ENCODE measurements at places on chromosomes 7 and 10.
A peak's percentile ranks its signal among the peaks of the same experiment; 100 is the strongest.

DNA sequence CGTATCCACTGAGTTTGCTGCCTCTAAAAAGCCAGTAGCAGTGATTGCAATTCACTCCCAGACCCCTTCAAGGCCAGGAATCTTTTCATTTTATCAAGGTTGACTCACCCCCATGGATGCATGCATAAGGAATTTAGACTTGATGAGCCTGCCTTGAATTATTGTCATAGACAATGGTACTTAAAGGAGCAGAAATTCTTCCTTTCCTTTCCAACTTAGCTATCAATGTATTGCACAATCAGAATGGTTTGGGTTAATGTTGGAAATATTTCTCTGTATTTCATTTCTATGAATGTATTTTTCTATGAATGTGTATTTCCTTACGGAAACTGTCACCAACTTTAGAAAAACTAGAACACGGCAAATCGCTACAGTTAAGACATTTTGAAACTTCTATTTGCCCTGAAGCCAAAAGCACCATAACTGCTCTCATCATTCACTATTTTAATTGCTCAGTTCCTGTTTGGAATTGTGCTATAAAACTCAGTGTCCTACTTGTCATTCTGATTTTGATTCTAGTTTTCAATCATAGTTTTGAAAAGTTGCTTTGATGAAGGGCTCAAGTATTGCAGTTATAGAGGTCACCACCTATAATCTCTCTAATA, 355.7 kb upstream of the AKR1E2 start:
- no peak for DNase-seq

- no peak for DNase-seq
Measured at GRCh38 chr10:6230315-6230714, 27.6 kb downstream of the PFKFB3 start.

GRCh38 chr10:34420273-34420672, 394.8 kb downstream of the PARD3 start:
- DNase-seq = no peak

DNA sequence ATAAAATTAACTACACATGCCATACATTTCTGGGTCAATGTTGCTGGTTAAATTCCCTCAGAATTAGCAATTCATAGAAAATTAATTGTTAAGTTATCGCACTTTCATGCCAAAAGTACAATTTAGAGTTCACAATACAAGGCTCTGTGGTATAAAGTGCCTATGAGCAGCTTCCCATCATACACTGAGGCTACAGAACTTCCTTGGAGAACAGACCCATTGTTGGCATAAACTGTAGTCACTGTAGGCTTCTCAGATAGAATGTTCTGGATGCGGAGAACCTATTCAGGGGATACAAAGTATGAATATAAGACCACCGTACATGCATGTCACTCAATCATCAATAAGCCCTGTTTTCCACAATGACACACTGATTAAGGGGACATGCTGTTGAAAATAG, 9.0 kb upstream of the PON3 start:
- no peak for DNase-seq

DNA sequence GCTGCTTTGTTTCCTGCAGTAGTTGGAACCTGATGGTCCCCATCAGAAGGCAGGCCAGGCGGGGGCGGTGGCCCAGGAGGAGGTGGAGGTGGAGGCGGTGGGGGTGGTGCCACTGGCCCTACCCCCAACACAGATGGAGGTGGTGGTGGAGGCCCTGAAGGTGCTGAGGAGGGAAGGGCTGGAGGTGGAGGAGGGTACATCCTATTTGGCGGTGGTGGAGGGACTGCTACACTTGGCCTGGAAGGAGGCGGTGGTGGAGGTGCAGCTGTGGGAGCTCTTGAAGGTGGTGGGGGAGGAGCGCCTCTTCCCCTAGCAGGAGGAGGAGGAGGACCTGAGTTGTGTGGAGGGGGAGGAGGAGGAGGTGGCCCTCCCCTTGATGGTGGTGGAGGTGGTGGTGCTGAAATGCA, 36.8 kb downstream of the LMOD2 start:
- DNase-seq = no peak

DNA sequence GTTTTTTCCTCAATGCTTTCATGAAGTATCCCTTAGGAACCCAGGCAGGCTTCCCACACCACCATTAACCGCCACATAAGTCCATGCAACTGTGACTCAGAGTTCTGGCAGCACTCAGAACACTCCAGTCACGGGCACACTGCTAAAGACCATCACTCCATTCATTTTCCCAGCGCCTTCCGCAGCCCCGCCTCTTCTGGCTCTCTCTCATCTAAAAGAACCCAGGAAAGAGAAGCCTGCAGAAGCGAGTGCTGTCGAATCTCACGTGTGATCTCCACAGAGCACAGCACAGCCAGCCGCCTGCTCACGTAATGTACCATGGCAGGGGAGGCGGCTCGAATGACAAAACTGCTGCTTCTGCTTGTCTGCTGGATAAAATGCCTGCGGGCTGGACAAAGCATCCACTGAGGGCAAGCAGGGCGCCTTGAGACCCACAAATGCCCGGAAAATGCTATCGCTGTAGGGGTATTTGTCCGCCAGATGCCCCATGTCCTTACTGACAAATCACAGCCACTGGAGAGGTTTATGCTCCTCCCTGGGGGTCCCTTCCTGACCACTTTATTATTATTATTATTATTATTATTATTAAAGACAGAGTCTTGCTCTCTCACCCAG, 1.8 kb downstream of the PSMG3 start:
- DNase-seq = no peak

DNA sequence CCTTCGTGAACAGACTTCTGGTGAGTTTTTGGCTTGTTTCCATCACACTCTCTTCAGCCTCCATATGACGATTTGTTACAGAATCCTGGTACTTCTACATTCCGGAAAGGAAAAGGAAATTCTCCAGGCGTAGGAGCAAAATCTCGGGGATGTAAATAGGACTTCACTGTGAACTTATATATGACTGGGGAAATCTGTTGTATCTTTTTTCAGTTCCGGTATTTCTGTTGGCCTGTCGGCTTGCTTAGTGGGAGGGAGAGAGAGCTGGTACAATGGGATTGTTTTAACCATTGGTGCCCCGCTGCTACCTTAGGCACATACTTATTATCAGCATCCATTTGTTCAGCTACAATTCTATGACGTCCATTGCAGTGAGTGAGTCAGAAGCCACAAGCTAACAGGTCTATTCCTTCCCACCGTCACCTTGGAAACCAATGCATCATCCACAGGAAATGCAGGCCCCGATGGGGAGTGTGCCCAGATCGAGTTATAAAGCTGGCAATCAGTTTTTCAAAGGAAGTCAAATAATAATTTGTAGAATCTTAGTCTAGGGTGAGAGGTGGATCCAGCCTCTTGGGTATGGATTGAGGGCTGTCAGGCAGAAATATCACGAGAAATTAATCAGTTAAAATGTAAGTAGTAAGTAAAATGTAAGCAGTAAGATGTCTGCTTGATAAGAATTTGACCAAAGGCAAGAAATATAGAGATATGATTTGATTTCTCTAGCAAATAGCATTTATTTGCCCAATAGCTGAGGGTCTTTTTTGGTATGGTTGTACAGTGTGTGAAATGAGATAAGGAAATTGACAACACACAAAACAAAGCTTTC, 92.0 kb upstream of the MKLN1 start:
- peak; percentile 76 for DNase-seq

DNA sequence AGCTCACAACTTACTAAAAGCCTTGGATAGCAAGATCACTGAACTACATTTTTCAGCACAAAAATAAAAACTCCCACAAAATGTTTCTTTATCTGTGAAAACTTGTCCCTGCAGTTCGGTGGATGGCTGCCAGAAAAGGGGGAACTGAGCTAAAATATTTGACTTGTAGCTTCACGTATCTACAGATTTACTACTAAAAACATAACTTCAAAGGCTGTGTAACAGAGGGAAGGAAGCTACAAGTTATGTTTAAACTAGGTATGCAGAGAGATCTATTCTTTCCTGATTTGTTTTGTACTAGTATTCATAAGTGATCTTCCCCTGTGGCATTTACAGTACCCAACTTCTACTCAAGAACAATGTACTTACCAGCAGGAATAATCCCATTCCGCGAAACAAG, 25.1 kb downstream of the SGCE start:
- DNase-seq = no peak

DNA sequence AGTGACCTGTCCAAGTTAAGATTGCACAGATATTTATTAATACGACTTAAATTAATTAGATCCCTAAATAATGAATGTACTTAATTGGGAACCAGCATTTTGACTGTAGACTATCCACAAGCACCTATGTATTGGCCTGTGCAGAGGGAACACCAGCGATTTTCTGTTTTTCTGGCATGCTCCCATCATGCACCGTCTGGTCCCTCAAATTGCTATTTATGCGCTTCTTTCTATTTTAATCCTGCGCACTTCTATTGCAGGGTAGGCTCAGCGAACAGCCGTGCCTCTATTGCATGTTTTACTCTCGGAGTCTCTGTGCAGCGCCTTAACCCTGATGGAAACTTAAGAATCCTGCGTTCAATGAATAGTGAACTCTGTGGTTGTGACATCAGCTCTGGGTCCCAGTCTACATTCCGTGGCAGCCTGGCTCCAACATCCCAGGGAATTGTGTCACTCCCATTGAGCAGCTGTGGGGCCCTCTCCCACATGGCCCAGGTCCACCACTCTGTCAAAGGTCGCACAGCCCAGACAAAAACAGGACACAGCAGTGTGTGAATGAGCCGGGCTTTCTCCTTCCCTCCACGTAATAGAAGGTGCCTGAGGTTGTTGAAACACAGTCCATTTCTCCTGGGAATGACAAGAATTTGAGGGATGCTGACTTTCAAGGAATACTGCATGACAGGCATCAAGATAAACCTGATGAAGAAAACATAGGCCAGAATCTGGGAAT, 239.7 kb upstream of the KLF6 start:
- DNase-seq = no peak

GRCh38 chr7:87356448-87356847, 11.0 kb downstream of the CROT start:
- DNase-seq = no peak

GRCh38 chr7:28069807-28070206, 110.8 kb downstream of the JAZF1 start:
- no peak for DNase-seq
